ENCODE measurements at places on chromosomes 6 and 20. TPM values are rescaled to one million over a fixed set of nuclear protein-coding genes. Genes with fewer than 3 reads are reported as not detected.

The TFAP2D gene
- not detected for total RNA-seq

The BHLHE23 gene
- total RNA-seq: not detected

The DLL1 gene
- total RNA-seq: 0.38 TPM

The SOX18 gene
- total RNA-seq: not detected

Measured in mesangial cell (primary cell).